ENCODE measurements at places on chromosomes 7 and 10.

DNA sequence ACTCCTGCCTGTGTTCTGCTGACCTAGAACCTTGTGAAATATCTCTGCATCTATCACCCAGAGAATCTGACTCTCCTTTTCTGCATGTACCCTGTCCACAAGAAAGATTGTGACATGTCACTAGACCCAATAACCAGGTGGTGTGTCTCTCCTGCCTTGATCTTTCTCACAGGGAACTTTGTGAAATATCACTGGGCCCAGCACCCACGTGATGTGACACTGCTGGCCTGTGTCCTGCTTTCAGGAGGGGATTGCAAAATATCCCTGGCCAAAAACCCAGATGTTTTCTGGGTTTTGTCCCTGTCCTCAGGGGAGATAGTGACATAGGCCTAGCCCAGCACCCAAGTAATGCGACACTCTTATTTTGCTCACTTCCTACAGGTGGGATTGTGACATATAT lies 10.1 kb upstream of the ZNF107 start:
- no peak for DNase-seq

DNA sequence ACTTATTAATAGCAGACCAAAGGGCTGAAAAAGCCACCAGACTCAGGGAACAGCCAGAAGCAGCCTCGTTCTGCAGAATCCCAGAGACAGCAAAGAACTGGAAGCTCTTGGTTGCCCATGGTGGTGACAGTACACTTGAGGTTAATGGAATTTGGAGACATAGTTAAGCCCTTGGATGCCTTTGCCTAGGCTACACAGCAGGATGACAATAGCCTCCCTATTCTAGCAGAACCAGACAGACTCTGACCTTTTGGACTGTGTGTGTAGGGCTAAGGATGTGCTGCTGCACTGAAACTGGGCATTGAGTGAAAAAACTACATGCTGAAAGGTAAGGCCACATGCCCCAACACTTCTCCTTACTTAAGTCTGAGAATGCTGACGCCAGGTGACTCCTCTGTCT lies 22.7 kb downstream of the OTUD1 start:
- no peak for DNase-seq

DNA sequence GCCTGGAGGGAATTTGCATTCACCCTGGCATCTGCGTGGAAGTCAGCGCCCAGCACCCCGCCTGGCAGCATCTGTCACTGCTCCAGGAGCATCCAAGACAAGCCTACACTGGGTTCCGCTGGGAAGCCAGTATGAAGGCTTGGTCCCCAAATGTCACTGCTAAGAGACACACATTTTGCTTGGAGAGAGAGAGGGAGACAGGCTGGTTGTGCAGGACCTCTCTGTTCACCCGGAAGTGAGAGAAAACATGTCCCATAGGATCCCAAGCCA lies 119.5 kb downstream of the SEC23IP start:
- no peak for DNase-seq

- DNase-seq, result no peak
These were observed 712.2 kb upstream of the GALNT17 start for GRCh38 chr7:70419526-70420380.

- DNase-seq, result no peak
These were observed 55.1 kb downstream of the SDK1 start for GRCh38 chr7:3356173-3356572.

DNA sequence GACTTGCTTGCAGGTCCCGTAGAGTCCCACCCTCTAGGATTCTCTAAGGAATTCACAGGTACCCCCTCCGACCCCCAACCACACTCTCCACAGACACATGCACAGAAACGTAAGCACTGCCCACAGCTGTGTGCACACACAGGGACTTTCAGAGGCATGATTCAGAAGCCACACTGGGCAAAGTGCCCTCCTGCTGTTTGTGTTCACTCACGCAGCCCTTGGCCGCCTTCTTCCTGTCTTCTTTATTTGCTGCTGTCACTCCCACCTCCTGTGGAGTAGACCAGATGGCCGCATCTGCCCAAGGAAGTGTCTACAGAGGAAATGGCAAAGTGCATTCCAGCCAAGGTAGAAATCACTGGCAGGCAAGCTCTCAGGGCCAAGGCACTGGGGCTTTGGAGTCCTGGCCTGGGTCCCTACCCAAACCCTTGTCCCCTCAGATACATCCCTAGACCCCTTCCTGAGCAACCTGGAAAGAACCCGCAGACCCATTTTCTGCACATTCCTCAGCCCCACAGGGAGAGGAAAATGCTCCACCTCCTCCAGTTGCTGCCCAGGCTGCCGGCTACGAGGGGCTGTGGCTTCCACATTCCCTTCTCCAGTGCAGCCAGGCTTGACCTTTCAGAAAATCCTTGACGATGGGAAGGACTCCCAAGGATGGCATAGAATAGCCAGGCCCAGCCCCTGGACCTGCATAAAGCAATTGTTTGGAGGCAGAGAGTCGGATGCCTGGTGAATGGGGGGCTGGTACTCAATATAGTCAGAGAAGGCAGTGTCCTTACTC lies 21.6 kb upstream of the GIMAP8 start:
- no peak for DNase-seq

GRCh38 chr10:624312-624604 lies 65.2 kb downstream of the DIP2C start:
- DNase-seq, result no peak

DNA sequence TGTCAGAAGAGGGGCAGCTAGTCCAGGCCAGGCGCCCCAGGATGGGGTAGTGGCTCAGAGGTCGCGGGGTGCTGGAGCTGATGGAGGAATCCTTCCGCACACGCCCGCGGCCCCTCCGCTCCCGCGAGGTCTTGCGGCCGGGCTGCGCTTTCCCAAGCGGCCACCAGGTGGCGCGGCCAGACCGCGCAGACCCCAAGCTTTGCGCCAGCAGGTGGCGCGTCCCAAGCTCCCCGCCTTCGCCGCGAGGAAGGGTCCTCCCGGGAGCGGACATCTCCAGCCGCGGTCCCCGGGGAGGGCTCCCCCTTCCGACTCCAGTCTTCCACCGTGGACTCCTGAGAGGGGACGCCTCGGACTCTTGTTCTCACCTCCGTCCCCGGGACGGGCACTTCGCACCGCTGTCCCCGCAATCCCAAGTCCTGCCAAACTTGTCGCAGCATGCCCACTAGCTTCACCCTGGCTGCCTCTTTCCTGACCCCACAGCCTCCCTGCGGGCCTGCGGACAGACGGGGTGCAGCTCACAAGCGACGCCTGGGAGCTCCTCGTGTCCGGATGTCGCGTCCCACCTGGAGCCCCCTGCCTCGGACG lies 19.4 kb downstream of the KCNK18 start:
- peak; percentile 76 for DNase-seq

DNA sequence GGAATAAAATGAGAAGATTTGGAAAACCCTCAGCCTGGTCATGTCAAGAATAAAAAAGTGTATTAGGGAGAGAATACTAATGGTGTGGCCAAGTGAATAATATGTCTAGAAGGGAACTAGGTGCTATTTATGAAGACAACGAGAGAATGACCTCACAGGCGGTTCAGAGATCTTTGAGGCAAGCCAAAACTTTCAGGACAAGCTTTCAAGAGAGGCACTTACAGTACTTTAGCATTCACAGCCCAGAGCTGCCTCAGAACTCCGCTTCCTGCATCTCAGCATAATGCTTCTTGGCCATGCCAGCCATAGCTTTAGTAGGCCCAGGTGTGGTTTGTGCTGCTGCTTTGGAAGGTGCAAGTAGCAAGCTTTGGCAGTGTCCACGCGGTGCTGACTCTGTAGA lies 37.2 kb upstream of the CCDC7 start:
- no peak for DNase-seq

- no peak for DNase-seq
These were observed 14.4 kb downstream of the SPOCK2 start for GRCh38 chr10:72073708-72074573.

GRCh38 chr7:149625340-149625946 lies 127.8 kb upstream of the ZNF746 start:
- DNase-seq, result peak; percentile 38

DNA sequence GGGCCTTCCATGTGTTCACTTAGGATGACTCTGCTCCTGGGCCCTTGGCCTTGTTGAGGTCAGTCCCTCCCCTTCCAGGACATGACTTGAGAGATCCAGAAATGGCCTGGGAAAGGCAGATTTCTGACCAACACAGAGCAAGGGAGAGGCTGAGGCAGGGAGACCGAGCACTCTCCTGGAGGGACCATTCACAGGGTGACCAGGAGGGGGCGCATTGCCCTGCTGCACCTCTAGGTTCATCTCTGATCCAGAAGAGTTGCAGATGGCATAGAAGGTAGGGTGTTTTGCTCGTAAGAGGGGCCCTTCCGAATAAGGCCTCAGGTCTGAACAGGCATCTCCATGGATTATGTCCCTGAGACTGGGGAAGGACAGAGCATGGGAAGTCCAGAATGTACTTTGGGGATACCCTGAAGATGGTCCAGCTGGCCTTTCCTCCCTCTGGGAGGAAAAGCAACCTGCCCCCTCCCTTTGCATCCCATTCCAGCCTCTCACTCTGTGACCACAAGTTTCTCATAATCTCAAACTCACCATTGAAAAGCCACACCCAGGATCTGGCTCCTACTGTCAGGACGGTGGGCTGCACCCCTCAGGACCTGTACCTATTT lies 6.6 kb downstream of the DMBT1 start:
- no peak for DNase-seq

- DNase-seq, result no peak
These were observed 189.9 kb upstream of the CXCL12 start for GRCh38 chr10:44574596-44575480.

GRCh38 chr10:70513848-70514309 lies 35.3 kb downstream of the PALD1 start:
- no peak for DNase-seq

DNA sequence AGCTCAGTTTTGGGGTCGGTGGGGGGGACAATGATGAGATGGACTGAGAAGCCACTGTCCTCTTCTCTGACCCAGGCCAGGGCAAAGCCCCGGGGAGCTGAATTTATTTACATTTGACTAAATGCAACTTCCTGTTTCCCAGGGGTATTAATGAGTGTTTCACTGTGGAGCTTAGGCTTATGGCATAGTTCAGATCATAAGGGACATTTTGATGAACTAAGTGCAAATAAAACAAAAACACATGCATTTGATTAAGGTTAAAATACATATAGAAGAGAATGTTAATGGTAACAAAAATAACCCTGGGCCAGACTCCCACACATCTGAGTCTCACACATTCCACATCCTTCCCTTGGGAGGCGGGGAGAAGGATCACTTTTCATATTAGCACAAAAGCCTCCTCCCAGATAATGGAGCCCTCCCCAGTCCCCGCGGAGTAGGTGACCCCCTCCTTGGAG lies 320.6 kb downstream of the FRMD4A start:
- DNase-seq, result peak; percentile 83

GRCh38 chr7:95491634-95492314 lies 6.0 kb downstream of the ASB4 start:
- DNase-seq, result no peak

GRCh38 chr10:78556705-78557432 lies 511.9 kb upstream of the ZMIZ1 start:
- no peak for DNase-seq

GRCh38 chr7:78690174-78690573 lies 763.3 kb downstream of the MAGI2 start:
- DNase-seq, result no peak

- no peak for DNase-seq
These were observed 308.7 kb upstream of the BMPER start for GRCh38 chr7:33596686-33597085.

- DNase-seq, result no peak
These were observed 9.6 kb upstream of the FRMPD2 start for GRCh38 chr10:48284002-48284546.

DNA sequence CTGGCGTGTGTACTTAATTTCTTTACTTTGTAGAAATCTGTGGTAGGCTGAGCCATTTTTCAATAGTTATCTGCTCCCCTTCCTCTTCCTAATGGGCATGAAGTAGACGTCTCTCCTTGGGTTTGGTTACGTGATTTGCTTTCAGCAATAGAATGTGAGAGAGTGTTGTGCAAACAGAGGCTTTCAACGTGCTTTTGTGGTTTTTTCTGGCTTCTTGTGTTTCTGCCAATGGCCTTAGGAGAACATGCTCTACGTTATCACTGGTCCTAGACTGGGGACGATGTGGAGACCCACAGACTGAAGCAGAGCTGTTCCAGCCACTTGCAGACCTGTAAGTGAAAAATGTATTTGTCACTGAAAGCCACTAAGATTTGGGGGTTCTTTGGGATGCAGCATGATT lies 107.2 kb upstream of the NPTX2 start:
- DNase-seq, result no peak

GRCh38 chr10:124646483-124647352 lies 97.5 kb downstream of the FAM53B start:
- no peak for DNase-seq
